ENCODE measurements at places on chromosomes 6 and 20. TPM values are rescaled to one million over a fixed set of nuclear protein-coding genes. Genes with fewer than 3 reads are reported as not detected.

Gene ENPP4
- 17.7 TPM for total RNA-seq

Gene DDO
- total RNA-seq: 2.3 TPM

Gene MKKS
- total RNA-seq: 19.2 TPM

Gene MATN4
- not detected for total RNA-seq

Gene TRMT6
- total RNA-seq: 7.3 TPM

Gene SRSF3
- 253 TPM for total RNA-seq

Gene PAK5
- not detected for total RNA-seq

Gene IL17A
- not detected for total RNA-seq

Gene OR2H2
- not detected for total RNA-seq

Gene MYCT1
- 10.3 TPM for total RNA-seq

Gene SLC52A3
- 2.7 TPM for total RNA-seq

Gene CLDN20
- total RNA-seq: not detected

Gene MOG
- total RNA-seq: not detected

Gene EPPIN
- total RNA-seq: not detected

Gene NMBR
- not detected for total RNA-seq

Gene MRPS10
- total RNA-seq: 25.4 TPM

Data from left lung (tissue), 14 donors.